NCI-H345 (cell line): ENCODE measurements at places on chromosomes 4 and X.

DNA sequence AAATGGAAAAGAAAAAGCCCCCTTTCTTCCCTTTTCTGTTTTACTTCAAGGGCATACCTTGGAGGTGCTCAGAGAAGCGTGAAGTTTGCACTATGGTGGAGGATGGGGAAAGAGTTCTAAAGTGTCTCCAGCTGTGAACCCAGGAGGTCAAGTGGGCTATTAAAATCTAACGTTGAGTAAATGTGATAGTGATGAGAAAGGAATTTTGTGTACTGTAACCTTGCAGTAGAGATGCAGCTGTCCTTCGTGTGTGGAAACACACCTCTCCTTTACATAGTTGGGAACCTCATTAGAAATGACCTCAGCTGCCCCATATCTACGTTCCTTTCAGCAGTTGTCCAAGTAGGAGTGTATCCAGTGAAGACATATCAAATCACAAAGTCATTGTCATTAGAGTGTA lies 26.5 kb downstream of the ADH5 start:
- peak; percentile 26 for DNase-seq

- no peak for DNase-seq
These were observed 193.2 kb upstream of the LEF1 start for GRCh38 chr4:108361886-108362285.

- DNase-seq, result no peak
These were observed 36.3 kb upstream of the MYOZ2 start for GRCh38 chr4:119099227-119099810.

DNA sequence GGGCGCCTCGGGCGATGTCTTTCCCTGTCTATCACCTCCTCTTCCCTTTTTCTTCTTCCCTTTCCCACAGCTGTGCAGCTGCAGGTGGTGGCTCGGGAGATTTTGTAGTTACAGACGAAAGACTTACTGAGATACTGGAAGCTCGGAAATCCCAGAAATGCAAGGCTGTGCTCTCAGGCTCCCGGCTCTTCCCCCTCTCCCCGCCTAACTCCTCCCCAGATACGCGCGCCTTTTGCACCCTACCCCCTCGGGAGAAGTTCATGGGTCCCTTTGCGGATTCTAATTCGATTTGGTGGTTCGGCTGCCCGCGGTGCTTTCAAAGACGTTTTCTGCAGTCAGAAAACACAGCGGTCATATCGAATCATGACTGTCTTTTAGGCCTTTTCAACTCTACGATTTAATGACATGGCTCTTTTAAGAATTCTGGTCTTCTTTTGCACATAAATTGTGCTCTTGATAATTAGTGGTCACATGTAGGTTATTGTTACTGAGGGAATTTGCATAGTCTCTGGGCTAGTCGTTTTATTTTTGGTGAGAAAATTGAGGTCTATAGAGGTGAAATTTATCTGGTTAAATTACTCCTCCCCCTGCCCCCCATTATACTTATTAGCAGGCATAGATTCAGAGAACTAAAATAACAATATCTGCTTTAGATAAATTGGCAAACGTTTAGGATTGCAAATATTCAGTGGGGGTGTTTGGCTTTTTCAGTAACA lies 1.6 kb downstream of the SEPTIN11 start:
- no peak for DNase-seq

DNA sequence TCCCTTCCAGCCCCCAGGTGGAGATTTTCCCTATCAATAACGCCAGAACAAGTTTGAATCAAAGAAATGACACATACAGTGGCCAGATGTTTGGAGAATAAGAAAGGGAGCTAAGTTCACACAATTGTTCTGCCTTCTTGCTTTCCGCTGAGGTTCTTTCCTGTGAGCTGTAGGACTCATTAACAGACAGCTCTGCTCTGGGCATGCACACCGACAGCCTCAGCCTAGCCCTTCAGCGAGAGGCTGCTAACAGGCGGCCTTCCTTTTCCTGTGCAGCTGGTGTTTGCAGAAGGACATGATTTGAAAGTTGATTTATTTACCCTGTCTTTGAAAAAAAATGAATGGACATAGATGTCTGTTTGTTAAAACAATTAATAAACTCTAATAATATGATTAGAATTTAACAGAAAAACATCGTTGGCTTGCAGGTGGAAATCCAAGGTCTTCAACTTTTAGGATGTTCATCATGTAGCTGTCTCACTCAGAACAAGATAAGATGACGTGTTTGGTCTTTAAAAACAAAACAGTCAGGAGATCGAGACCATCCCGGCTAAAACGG lies 183.3 kb downstream of the KDR start:
- peak; percentile 41 for DNase-seq

GRCh38 chrX:115894087-115894486 lies 276.5 kb upstream of the AGTR2 start:
- no peak for DNase-seq

DNA sequence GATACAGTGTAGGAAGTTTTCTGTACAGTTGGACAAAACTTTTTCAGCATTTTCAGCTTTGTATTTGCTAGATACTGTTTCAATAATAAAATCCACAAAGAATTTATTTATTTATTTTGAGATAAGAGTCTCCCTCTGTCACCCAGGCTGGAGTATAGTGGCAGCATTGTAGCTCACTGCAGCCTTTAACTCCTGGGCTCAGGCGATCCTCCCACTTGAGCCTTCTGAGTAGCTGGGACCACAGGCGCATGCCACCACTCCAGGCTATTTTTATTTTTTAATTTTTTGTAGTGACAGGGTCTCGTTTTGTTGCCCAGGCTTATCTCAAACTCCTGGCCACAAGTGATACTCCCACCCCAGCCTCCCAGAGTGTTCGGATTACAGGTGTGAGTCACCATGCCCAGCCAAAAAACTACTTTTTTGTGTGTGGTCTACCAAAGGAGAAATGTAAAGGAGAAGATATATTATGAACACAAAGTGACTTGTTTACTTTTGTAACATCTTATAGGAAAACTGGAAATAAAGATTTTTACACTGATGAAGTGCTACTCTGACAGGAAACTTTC lies 13.0 kb upstream of the SOWAHD start:
- no peak for DNase-seq

GRCh38 chr4:10119773-10120172 lies 3.2 kb upstream of the WDR1 start:
- DNase-seq, result no peak

- DNase-seq, result no peak
These were observed 169.9 kb downstream of the BMPR1B start for GRCh38 chr4:94927696-94928095.

- peak; percentile 54 for DNase-seq
These were observed 27.9 kb upstream of the PAPSS1 start for GRCh38 chr4:107747748-107748486.
